ENCODE measurements at places on chromosomes 11 and 22.

- no peak for DNase-seq
Observed at GRCh38 chr22:46112405-46112804, 37.9 kb upstream of the PPARA start.

GRCh38 chr11:40228662-40229061 is 1230.8 kb downstream of the LRRC4C start:
- no peak for DNase-seq

DNA sequence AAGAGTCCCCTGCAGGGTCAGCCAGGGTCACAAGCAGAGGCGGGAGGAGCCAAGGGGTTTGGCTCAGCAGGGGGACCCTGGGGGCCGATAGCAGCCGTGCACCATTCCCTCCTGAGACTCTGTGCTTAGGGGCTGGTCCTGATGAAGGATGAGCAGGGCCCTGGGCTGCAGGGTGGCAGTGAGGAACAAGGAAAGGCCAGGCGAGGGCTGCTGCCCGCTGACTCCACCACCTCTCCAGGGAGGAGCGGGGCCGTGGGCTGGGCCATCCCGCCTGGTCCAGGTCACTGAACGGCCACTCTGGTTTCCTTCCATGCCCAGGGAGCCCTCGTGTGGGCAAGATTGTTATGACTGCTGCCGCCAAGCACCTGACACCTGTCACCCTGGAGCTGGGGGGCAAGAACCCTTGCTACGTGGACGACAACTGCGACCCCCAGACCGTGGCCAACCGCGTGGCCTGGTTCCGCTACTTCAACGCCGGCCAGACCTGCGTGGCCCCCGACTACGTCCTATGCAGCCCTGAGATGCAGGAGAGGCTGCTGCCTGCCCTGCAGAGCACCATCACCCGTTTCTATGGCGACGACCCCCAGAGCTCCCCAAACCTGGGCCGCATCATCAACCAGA is 9.2 kb upstream of the NDUFS8 start:
- no peak for DNase-seq

DNA sequence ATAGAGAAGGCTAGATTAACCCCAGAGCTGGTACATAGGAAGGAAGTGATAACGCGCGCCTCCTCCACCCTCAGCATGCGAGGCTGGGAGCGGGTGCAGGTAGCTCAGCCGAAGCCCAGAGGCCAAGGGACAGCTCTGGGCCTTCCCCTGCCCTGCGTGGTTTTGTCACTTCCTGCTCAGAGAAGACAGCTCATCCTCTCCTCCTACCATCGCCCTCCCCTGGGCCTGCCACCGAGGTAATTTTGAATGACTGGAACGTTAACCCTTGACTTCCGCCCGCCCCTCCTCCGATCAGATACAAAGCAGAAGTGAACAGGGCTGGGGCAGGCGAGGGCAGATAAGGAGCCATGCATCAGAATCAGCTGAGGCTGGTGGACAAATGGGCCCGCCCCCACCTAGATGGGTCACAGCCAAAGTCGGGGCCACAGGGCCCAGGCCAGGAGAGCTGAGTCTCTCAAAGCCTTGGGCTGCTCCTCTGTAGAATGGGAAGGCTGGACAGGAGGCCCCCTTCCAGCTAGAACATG is 1.6 kb downstream of the RAC2 start:
- DNase-seq = no peak

All from LHCN-M2 (cell line).